ENCODE measurements at places on chromosomes 1 and 21. TPM values are rescaled to one million over a fixed set of nuclear protein-coding genes. Genes with fewer than 3 reads are reported as not detected.
A peak's percentile ranks its signal among the peaks of the same experiment; 100 is the strongest.

GRCh38 chr1:212975111-212975918 is 25.0 kb downstream of the VASH2 start:
- no peak for DNase-seq
- no peaks in the 10 kb centered on the region for H3K4me1 ChIP-seq
- no peak overlapping the region for H3K4me3 ChIP-seq
- H3K36me3 ChIP-seq: no peaks in the 10 kb centered on the region
- no peaks in the 10 kb centered on the region for H3K27me3 ChIP-seq
- H3K27ac ChIP-seq: no peak overlapping the region

DNA sequence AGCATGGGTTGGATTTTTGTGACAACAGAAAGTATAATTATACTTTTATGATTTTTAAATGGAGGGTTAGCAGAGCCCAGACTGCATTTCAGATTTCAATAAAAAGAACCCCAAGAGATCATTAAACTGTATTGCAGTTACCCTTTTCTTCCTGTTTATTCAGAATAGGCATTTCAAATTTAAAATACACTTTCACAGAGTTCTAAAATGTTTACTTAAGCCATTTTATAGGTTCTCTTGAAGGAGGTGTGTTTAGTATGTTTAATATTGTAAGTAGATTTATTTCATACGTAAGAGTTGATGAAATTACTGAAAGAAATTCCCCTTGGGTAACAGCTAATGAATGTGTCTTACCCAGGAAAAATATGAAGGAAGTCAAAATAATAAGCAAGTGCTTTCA is 17.4 kb downstream of the UAP1 start:
- H3K27me3 ChIP-seq: no peaks in the 10 kb centered on the region
- DNase-seq: no peak
- H3K36me3 ChIP-seq: no peaks in the 10 kb centered on the region
- H3K4me3 ChIP-seq: no peak overlapping the region
- no peak overlapping the region for H3K27ac ChIP-seq
- no peaks in the 10 kb centered on the region for H3K4me1 ChIP-seq

Gene SLFNL1
- 96.8 TPM for total RNA-seq

Gene CD244
- total RNA-seq: 1.4 TPM

DNA sequence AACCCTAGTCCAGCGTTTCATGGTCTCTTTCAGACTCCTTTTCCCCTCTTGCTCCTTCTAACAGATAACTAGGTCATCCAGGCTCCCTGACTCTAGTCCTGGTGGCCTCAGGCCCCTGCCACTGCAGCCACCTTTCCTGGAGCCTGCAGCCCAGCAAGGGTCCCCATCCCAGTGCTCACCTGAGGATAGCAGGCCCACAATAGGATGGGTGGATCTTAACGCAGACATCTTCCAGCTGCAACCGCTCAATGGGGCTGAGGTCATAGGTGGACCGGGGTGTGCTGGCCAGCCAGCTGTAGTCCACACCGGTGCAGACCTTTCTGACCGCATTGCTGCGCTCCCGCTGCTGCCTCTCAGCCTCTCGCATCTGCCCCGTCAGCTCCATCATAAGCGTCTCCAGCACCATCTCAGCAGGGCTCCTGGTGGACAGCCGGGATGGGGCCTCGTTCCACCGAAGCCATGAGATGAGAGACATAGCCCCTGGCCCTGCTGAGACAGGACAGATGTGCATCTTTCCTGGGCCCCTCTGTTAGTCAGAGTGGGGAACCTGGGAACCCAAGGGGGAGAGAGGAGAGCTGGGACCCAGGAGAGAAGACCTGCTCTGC is 10.9 kb downstream of the RD3 start:
- no peaks in the 10 kb centered on the region for H3K27me3 ChIP-seq
- H3K36me3 ChIP-seq: no peaks in the 10 kb centered on the region
- H3K27ac ChIP-seq: no peak overlapping the region
- no peak overlapping the region for H3K4me3 ChIP-seq
- no peaks in the 10 kb centered on the region for H3K4me1 ChIP-seq

- no peaks in the 10 kb centered on the region for H3K27me3 ChIP-seq
- no peak overlapping the region for H3K27ac ChIP-seq
- H3K4me1 ChIP-seq: no peaks in the 10 kb centered on the region
- H3K36me3 ChIP-seq: no peaks in the 10 kb centered on the region
- no peak for DNase-seq
Measured at GRCh38 chr1:40270152-40270834, 12.3 kb downstream of the ZMPSTE24 start.

DNA sequence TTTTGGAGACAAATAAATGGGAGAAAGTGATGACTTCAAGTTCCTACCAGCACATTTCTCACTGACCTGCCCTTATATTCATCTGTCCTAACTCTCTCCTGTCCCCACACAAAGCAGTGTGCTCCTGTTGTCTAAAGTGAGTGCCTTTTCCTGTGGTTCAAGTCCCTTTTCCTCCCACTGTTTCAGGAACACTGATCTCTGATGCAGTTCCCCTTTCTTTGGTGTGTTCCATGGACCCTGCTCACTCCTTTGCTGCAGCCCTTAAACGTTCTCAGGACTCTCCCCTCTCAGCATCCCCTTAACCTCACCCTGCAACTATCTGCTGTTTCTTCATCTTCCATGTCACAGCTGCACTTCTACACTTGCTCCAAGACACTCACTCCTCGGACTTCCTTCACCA is 195.8 kb upstream of the ETV3 start:
- H3K4me3 ChIP-seq: no peak overlapping the region
- no peak for DNase-seq
- H3K4me1 ChIP-seq: no peaks in the 10 kb centered on the region
- H3K27me3 ChIP-seq: no peaks in the 10 kb centered on the region
- no peak overlapping the region for H3K27ac ChIP-seq
- no peaks in the 10 kb centered on the region for H3K36me3 ChIP-seq

GRCh38 chr21:32844653-32845436 is 73.3 kb upstream of the PAXBP1 start:
- DNase-seq: peak; percentile 18
- no peak overlapping the region for H3K4me3 ChIP-seq
- H3K27ac ChIP-seq: no peak overlapping the region
- H3K27me3 ChIP-seq: no peaks in the 10 kb centered on the region
- no peaks in the 10 kb centered on the region for H3K36me3 ChIP-seq

GRCh38 chr1:205604825-205605505 is 26.8 kb downstream of the ELK4 start:
- H3K27ac ChIP-seq: no peak overlapping the region
- peaks cover 1% of the 10 kb centered on the region for H3K4me1 ChIP-seq
- no peak overlapping the region for H3K4me3 ChIP-seq
- H3K36me3 ChIP-seq: no peaks in the 10 kb centered on the region
- H3K27me3 ChIP-seq: no peaks in the 10 kb centered on the region

GRCh38 chr1:203081465-203082230 is 4.2 kb downstream of the MYOG start:
- H3K4me3 ChIP-seq: no peak overlapping the region
- no peak for DNase-seq
- no peaks in the 10 kb centered on the region for H3K27me3 ChIP-seq

DNA sequence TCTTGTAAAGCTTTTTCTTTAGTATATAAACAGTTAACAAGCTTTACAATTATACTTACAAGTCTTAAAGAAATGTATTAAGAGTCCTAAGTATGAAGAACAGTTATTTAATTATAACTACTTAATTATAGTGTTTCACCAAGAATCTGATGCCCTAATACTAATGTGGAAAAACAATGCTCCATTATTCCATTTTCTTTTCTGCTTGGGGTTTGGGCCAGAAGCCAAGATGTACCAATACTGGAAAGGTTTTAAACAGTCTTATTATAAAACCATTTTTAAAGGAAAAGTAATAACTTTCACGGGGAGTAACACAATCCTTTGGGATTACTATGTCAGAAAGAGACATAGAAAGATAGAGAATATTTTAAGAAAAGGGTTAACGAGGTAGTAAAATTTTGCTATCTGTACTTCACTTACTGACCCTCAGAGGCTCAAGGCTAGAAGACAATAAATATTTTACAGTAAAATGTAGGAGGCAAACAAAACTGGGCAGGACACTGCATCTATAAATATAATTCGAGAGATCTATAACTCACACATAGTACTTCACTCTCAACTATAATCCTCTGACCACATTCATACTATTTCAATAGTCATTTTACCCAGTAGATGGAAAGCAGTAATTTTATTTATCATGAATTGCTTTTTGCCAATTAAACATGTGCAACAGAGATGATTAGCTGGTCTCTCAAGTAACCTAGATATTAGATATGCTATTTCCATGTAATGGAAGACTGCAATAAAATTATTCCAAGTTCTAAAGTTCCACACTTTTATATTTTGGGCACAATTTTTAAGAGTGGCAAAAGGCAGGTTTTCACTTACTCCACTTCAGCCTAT is 63.9 kb downstream of the LTN1 start:
- H3K27me3 ChIP-seq: no peaks in the 10 kb centered on the region
- no peak for DNase-seq
- H3K27ac ChIP-seq: no peak overlapping the region
- H3K4me1 ChIP-seq: no peaks in the 10 kb centered on the region

Gene TRABD2B
- total RNA-seq: 2.0 TPM

GRCh38 chr1:169590932-169591331 is 4.7 kb upstream of the F5 start:
- H3K4me1 ChIP-seq: peaks cover 8% of the 10 kb centered on the region
- no peak overlapping the region for H3K27ac ChIP-seq
- no peak for DNase-seq
- no peaks in the 10 kb centered on the region for H3K36me3 ChIP-seq
- no peak overlapping the region for H3K4me3 ChIP-seq

DNA sequence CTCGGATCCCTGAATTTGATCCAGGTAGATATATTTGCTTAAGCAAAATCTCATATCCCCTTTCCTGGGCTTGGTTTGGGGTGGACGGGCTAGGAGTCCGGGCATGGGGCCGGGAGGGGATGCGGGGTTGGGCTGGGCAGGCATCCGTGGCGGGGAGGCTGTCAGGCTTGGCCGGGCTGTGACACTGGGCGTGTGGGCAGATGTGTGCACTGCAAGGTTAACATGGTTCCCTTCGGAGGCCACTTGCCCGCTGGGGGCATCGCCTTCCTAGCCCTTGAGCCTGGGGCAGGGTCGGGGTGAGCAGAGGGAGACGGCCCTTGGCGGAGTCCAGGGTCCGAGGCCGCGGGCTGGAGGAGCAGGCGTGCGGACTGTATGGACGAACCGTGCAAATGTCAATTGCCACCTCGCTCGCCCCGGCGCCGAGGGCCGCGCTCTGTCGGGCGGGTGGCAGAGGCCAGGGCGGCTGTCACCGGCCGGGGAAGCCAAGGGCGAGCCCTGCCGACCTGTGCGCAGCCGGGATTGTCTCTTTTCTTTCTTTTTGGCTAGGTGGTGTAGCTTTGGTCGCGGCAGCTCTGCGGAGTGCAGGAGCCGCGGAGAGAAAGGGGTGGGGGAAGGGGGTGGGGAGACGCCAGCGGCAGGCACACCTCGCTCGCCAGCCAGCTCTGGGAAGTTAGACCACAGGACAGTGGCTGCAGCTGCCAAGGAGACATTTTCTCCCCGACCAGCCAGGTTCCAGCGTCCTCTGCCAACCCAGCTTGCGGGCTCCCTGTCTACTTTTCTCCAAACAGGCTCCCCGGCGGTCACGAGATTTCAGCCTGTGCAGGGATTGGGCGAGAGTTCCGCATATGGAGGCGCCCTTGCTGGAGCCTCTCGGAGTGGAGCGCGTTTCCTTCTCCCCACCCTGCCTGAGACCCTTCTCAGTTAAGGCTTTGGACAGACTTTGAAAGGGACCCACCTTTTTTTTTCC is 1.3 kb downstream of the RCOR3 start:
- DNase-seq: peak; percentile 91
- H3K36me3 ChIP-seq: no peaks in the 10 kb centered on the region
- H3K4me1 ChIP-seq: peaks cover 14% of the 10 kb centered on the region
- peak overlapping the region; percentile 98 for H3K4me3 ChIP-seq

Gene CFAP74
- total RNA-seq: 16.4 TPM

DNA sequence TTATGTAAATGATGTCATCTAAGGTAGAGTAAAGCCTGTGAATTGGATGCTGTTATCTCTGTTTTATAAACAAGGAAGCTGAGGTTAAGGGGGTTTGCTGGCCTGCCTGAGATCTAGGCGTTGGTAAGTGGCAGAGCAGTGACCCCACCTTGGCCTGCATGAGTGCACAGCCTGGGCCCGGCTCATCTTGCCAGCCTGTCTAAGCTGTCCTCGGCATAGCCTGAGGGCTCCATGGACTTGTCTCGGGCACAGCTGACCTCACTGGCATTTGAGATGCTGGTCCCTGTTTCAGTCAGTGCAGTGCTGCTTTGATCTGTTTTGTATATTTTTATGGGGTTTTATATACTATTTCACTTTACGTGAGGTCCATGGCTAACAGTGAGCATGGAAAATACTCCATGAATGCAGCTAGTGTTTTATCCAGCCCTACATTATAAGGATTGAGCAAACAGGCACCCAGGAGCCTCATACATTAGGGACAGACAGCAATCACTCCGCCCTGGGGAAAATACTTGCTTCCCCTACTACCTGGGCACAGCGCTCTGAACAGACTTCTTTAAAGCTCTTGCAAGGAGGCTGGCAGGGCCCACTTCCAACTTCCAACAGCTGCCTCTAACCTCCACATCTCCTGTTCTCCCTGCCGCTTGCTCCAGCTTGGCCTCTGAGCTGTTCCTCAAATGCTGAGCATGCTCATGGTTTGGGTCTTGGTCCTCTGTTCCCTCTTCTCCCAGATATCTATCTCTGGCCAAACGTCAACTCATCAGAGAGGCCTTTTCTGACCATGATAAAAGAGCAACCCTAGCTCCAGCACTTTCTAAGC is 150.6 kb upstream of the HMGB4 start:
- no peaks in the 10 kb centered on the region for H3K36me3 ChIP-seq
- DNase-seq: no peak
- no peak overlapping the region for H3K27ac ChIP-seq
- H3K27me3 ChIP-seq: no peaks in the 10 kb centered on the region
- H3K4me3 ChIP-seq: no peak overlapping the region
- H3K4me1 ChIP-seq: no peaks in the 10 kb centered on the region

Gene F13B
- 0.31 TPM for total RNA-seq

DNA sequence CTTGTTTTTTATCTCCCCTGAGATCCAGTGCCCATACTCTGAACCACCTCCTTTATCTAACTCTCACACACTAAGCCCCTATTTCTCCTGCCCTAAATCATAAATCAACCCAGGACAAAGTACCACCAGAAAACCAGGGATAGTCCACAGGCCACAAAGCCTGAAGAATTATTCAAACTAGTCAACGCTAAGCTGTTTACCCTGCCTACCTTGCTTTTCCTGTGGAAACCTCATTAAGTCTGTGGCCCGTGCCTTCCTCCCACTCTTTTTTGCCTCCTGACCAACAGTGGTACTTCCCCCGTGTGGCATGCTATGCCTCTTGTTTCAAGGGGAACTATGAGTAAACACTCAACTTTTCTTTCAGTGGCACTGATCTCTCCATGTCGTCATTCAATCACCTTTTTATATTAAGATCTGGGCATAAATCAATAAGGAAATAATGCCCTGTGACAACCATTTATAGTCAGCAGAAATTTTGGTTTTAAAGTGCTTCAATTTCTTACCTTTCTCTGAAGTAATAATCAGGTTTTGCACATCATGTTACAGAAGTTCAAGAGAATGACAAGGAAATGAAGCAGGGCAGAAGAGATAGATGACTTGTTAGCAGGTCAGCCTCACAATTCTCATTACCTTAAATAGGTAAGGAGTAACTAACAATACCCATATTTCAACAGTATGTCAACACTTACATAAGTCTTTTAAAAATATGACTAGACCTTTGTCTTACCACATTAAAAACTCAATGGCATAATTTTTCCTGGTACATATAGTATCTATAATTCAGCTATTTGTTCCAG is 32.1 kb downstream of the EYA3 start:
- H3K27me3 ChIP-seq: no peaks in the 10 kb centered on the region
- no peaks in the 10 kb centered on the region for H3K4me1 ChIP-seq
- H3K36me3 ChIP-seq: no peaks in the 10 kb centered on the region
- DNase-seq: no peak

- no peak overlapping the region for H3K4me3 ChIP-seq
- no peaks in the 10 kb centered on the region for H3K36me3 ChIP-seq
- no peak for DNase-seq
- no peak overlapping the region for H3K27ac ChIP-seq
- H3K4me1 ChIP-seq: no peaks in the 10 kb centered on the region
Measured at GRCh38 chr1:169610858-169611257, 19.1 kb downstream of the SELP start.
